ENCODE measurements at places on chromosomes 4 and X.

GRCh38 chrX:107541244-107541643 lies 87.1 kb upstream of the PRPS1 start:
- no peak for DNase-seq

GRCh38 chr4:125750828-125751466 lies 436.2 kb downstream of the FAT4 start:
- peak; percentile 76 for DNase-seq

GRCh38 chr4:180618396-180618795 lies 1624.8 kb upstream of the TENM3 start:
- no peak for DNase-seq

- DNase-seq: no peak
Observed at GRCh38 chr4:8121292-8122015, 37.2 kb downstream of the ABLIM2 start.

GRCh38 chr4:144181391-144181790 lies 40.9 kb upstream of the GYPA start:
- DNase-seq: peak; percentile 33

- no peak for DNase-seq
Observed at GRCh38 chr4:24513718-24514117, 70.6 kb downstream of the DHX15 start.

DNA sequence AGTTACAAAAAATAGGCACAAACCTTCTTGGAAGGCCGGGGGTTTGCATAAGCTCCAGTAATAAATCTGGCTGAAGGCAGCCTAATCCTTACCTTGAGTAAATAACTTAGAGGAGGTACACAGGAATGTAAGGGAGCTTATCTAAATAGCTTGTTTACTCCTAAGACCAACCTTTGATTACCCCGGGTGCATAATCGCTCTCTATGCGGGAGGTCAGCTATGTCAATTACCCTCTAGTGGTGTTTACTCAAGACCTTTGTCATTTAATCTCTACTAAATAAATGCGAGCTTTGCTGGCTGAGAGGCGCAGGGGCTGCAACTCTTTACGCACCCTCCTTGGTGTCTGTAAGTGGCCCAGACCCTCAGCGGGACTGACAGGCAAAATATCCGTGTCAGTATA lies 50.2 kb upstream of the MAP9 start:
- no peak for DNase-seq

DNA sequence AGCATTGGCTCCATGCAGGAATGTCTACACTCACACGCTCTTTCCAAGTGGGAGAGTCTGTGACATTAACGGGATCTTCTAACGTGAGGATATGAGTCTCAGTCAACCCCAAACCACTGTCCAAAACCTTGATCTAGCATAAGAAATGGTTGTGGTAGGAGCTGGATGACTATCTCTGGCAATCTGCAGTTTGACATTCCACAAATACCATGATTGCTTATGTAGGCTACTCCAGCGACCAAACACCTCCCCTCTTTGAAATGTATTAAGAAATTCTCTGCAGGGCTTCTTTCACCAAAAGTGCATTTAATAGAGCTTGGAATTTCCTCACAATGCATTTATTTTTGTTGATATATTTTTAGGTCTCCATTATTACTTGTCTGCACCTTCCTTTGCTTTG lies 14.1 kb upstream of the STX18 start:
- DNase-seq: no peak

DNA sequence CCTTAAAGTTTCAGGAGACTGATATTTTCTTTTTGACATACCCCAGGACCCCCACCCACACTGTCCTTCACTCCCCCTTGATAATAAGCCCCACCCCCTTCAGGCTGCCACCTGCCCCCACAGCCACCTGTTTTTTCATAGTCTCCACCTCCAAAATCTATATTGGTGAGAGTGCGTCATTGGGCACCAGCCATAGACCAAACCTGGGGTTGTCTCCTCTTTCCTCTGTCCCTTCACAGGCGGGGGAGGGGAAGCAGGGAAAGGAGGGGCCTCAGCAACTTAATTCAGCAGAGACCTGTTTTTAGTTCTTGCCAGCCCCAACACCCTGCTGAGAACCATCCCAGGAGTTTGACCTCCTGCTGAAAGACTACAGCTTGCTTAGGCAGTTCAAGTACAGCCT lies 1.1 kb downstream of the ARHGAP36 start:
- no peak for DNase-seq

DNA sequence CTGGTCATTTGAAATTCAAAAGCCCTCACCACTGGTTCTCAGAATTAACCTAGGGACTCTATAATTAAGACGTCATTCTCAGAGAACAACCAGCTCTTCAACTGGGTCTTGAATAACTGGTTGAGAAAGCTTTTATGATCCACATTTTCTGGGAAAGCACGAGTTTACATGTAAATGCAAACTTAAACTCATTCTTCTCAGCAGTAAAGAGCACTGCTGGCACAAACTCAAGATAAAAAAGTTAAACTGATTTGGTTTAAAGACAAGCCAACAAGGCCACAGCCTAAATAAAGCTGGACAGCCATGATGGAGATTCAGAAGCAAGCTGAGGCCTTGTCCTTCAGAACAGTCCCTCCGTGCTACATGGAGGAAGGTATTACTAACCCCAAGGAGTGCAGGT lies 13.2 kb downstream of the BST1 start:
- no peak for DNase-seq

- DNase-seq: peak; percentile 25
Observed at GRCh38 chr4:112315446-112315845, 18.3 kb downstream of the ALPK1 start.

- no peak for DNase-seq
Observed at GRCh38 chr4:87971866-87972265, 3.6 kb upstream of the SPP1 start.

DNA sequence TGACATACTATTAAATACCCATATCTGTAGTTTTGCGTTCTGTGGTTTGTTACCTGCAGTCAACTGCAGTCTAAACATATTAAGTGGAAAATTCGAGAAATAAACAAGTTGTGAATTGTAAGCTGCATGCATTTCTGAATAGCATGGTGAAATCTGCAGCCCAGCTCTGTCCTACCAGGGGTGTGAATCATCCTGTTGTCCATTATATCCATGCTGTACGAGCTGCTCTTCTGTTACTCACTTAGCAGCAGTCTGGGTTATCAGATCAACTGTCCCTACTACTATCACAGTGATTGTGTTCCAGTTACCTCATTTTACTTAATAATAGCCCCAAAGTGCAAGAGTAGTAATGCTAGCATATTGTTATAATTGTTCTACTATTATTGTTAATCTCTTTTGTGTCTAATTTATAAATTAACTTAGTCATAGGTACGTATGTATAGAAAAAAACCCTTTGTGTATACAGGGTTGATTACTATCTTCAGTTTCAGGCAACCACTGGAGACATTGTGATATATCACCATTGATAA lies 173.7 kb upstream of the FAT4 start:
- no peak for DNase-seq

DNA sequence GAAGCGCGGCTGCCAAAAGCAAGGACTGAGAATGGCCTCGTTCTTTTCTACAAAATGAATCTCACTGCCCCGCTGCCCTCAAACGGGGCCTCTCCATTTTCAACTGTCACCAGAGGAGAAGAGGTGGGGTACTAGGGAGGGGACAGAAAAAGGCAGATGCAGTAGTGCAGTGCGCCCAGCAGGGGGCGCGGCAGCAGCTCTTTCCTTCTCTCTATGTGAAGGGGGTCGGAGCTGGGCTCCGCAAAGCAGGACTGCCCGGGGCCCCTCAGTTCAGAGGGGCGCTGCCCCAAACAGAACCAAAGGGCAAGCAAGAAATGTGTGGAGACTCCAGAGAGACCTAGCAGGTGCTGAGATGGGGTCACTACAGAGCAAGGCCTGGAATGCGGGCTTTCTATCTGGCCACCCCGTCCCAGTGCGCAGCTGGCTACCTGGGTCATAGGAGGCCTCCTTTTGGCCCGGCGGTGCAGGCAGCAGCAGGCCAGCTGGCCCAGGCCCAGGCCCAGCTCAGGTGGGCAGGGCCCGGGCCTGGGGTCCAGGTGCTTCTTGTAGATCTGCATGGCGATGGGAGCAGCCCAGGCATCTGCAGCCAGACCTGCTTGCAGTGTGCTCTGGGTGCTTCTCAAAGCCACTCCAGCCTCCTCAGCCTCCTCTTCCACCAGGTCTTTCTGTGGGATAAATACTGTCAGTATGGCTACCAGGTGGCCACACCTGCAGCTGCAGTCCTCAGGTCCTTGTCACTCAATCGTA lies 5.9 kb downstream of the IRAK1 start:
- DNase-seq: peak; percentile 39

All from lung microvascular endothelial cell (primary cell).